Ascending aorta (tissue), 2 donors: ENCODE measurements at places on chromosomes 5 and 9. TPM values are rescaled to one million over a fixed set of nuclear protein-coding genes. Genes with fewer than 3 reads are reported as not detected.

DNA sequence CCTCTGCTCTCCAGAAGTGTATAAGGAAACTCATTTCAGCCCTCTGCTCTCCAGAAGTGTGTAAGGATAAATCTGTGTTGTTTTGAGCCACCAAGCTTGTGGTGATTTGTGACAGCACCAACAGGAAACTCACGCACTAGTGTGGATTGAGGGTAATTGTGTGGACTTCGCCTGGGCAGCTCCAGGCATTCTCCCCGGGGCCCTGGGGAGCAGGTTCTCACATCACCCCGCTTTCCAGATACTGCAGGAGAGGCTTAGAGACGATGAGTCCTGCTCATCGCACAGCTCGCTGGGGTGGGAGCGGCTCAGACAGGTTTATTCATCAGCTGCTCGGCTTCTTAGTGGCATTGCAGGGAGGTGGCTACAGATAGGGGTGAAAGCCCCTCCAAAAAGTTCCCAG lies 38.4 kb upstream of the RNF130 start:
- peak; percentile 37 for DNase-seq

GRCh38 chr5:126917918-126918614 lies 112.3 kb downstream of the MARCHF3 start:
- no peak for DNase-seq

GRCh38 chr5:142493875-142494518 lies 169.2 kb upstream of the SPRY4 start:
- DNase-seq, result no peak

ASPN gene
- total RNA-seq, result 43.5 TPM

FBLL1 gene
- not detected for total RNA-seq
